Myocyte (in vitro differentiated cells): ENCODE measurements at places on chromosomes 7 and 10. TPM values are rescaled to one million over a fixed set of nuclear protein-coding genes. Genes with fewer than 3 reads are reported as not detected.
A peak's percentile ranks its signal among the peaks of the same experiment; 100 is the strongest.

The PIP4K2A gene
- total RNA-seq, result 12.5 and 22.5 TPM in 2 replicates

DNA sequence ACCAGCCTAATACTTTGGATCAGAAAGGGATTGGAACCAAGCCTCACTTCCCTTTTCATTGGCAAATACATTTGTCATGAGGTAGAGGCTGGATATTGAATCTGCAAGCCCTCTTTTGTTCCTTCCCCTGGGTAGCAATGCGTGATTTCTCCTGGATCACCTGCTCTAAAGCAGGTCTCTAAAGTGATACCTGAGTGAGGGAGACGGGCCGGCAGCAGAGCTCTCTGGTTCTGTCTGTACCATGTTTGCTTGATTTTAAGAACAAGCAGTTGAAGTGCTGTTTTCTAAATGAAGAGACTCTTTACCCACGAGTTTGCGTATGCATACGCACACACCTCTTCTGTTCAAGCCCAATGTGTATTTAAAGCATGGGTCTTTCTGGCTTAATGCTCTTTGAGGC lies 41.1 kb downstream of the GARS1 start:
- no peak for DNase-seq

DNA sequence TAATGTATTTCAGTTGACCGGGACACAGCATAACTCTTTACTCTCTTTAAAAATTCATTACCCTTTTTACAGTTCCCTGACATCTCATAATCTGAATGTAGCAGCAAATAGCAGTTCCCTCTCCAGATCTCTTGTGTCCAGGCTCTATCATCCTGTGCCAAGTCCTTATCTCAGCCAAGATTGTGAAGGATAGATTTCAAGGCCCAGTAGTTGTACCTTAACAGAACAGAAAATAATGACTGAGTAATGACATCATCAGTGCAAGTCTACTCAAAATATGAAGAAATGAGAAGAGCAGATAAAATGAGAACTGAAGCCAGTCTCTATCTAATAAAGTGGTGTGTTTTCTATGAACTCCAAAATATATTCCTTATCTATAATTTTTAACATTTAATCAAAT lies 92.6 kb downstream of the TFEC start:
- no peak for DNase-seq

DNA sequence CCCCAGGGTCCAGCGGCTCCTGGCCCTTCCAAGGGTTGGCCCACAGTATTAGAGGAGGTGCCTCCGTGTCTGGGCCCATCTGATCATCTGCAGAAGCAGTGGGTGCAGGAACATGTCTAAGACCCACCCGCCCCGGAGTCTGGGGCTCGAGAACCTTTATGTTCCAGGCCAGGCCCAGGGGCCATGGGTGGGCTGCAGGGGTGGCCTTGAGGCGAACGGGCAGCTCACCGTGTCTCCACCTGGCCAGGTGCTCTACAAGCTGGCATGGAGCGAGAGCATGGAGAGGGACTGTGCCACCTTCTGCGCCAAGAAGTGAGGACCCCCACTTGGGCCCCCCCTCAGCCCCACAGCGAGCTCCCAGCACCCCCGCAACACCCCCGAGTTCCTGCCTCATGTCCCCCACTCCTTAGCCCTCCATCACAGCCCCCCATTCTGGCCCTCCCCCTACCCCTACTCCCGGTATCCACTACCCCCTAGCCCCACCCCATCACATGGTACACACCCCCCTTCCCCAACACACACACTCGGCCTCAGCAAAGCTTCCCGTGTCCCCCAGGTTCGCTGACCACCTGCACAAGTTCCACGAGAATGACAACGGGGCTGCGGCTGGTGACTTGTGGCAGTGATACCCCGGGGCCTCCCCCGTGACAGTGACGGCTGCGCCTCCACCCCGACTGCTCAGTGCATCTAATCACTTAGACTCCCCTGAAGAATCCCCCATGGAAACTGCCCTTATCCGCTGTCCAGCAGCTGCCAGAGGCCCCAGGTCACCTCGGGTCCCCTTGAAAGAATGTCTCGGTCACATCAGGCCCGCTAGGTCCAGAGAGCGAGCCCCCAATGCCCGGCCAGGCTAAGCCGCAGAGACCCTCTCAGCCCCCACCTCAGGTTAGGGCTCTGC lies 4.0 kb upstream of the SH2B2 start:
- no peak for DNase-seq

The ARHGEF35 gene
- 0.21 TPM in 2 replicates for total RNA-seq

DNA sequence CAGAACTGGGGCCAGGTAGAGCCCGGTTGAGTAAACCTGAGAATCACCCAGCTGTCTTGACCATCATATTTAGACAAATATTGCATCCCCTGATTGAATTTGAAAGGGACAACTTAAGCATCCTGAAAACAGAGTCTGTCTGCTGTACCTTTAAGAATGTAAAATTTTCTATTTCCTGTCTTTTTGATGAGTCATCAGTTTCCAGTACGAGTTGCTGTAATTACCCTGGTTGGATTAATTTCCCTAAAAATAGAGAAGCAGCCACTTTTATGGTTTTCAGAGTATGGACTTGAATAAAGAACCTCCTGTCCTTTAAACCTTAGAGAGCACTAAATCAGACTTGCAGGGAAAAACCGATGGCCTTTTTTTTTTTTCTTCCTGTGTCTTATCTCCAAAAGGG lies 164.6 kb upstream of the SH2B2 start:
- peak; percentile 35 for DNase-seq

The PILRA gene
- 0.51 TPM in 1 of 2 replicates, not detected in the other for total RNA-seq

DNA sequence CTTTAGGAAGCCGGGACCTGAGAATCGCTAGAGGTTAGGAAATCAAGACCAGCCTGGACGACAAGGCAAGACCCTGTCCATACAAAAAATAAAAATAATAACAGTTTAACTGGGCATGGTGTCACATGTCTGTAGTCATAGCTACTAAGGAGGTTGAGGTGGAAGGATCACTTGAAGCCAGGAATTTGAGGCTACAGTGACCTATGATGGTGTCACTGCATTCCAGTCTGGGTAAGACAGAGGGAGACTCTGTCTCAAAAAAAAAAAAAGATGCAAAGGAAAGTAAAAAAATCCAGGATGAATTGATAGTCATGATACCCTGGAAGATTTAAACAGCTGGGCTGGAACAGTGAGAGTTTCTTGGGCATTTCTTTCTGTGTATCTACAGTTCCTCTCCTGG lies 463.2 kb downstream of the GALNT17 start:
- DNase-seq, result no peak

- DNase-seq, result peak; percentile 88
These were observed 72.9 kb upstream of the CAV2 start for GRCh38 chr7:116426428-116427156.

- no peak for DNase-seq
These were observed 669.8 kb upstream of the PCDH15 start for GRCh38 chr10:55470840-55471239.

DNA sequence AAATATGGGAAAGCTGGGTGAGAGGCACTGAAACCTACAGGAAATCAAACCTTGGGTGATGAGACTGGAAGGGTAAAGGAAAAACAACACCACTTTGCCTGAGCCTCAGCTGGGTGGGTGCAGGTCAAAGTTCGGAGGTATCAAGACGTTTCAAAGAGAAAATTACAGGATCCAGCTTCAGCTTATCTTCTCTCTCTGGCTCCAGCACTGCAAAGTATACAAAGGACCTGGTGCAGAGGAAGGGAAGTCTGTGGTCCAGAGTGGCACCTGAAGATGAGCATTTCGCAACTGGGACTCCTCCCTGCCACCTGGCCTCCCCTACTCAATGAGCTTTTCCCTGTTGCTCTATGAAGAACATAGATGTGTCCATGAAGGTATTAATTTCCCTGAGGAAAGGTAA lies 6.4 kb upstream of the FXYD4 start:
- no peak for DNase-seq

GRCh38 chr7:103423467-103424179 lies 22.4 kb downstream of the SLC26A5 start:
- DNase-seq, result no peak

GRCh38 chr7:16078076-16078952 lies 343.0 kb downstream of the CRPPA start:
- peak; percentile 83 for DNase-seq

DNA sequence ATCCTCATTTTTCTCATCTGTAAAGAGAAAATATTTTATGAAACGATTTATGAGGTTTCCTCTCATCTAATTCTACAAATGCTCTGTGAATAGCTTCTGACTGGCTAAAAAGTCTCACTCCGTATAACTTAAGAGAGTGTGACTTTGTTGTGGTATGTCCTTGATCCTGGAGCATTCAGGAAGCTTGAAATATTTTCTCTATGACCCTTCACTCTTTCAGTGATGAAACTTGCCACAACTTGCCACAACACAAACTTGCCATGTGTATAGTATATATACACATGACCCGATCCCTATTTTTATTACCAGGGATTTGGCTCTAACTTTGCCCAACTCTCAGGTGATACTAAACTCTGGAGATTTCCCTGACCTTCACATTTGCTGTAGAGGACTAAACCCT lies 74.1 kb downstream of the TES start:
- DNase-seq, result no peak

The RAB19 gene
- total RNA-seq, result not detected in 2 replicates

GRCh38 chr7:74141705-74142104 lies 32.5 kb upstream of the EIF4H start:
- DNase-seq, result no peak

GRCh38 chr7:23619141-23619540 lies 22.0 kb downstream of the CCDC126 start:
- no peak for DNase-seq
